ENCODE measurements at places on chromosomes 1 and 21.
A peak's percentile ranks its signal among the peaks of the same experiment; 100 is the strongest.

DNA sequence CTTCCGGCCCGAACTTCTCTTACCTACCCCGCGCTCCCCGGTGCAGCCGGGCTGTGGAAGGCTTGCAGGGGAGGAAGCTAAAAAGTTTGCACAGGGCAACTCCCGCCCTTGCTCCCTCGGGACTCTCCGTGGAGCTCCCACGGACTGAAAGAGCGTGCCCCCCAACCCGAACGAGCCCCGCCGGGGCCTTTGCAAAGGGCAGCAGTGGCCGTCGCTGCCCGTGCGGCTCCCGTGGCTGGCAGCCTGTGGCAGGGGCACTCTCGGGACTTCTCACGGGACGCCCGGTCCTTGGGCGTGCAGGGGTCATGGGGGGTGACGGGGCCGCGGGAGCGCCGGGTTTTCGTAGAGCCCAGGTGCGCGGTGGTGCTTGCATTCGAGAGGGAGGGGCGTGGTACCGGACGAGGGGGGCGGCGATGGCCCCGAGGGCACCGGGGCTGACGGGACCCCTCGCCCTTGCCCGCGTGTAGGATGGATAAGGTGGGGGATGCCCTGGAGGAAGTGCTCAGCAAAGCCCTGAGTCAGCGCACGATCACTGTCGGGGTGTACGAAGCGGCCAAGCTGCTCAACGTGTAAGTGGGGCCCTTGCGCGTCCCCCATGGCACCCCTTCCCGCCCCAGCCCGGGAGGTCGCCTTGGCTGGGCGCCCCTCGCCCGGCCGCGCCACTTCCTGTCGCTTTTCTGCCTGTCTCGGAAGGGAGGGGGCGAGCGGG lies 711 bp downstream of the GADD45A start:
- peak; percentile 44 for DNase-seq

GRCh38 chr1:187654635-187655034 lies 825.9 kb downstream of the PLA2G4A start:
- no peak for DNase-seq

DNA sequence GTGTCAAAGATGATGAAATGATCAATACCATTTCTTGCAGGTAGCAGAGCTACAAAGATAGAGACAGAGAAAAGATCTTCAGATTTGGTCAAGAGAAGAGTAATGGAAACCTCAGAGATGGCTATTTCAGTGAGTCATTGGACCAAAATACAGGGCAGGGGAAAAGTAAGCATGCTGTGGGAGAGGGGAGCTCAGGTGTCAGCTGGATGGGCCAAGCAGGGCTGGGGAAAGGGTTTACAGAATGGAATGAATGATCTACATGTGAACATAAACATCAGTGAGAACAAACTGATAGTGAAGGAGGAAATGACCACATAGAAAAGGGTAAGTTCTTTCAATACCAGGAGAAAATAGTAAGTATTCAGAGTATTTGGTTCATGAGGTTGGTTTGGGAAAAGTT lies 61.4 kb upstream of the CNN3 start:
- DNase-seq = no peak

DNA sequence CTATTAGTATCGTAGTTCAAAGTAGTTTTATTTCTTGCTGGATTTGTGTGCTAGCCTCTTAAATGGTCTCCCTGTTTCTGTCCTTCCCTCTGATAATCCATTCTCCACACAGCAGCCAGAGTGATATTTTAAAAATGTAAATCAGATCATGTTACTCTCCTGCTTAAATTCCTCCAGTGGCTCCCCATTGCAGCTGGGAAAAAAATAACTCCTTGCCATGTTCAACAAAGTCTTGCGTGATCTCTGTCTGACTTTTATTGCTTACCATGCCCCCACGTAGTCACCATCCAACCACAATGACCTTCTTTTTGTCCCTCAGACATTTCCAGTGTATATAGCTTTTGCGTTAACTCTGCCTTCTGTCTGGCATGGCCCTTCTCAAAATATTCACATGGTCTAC lies 178.8 kb downstream of the FGGY start:
- no peak for DNase-seq

GRCh38 chr1:54220004-54220811 lies 20.2 kb downstream of the MRPL37 start:
- DNase-seq = peak; percentile 52

GRCh38 chr1:36760081-36760480 lies 274.2 kb downstream of the GRIK3 start:
- no peak for DNase-seq

DNA sequence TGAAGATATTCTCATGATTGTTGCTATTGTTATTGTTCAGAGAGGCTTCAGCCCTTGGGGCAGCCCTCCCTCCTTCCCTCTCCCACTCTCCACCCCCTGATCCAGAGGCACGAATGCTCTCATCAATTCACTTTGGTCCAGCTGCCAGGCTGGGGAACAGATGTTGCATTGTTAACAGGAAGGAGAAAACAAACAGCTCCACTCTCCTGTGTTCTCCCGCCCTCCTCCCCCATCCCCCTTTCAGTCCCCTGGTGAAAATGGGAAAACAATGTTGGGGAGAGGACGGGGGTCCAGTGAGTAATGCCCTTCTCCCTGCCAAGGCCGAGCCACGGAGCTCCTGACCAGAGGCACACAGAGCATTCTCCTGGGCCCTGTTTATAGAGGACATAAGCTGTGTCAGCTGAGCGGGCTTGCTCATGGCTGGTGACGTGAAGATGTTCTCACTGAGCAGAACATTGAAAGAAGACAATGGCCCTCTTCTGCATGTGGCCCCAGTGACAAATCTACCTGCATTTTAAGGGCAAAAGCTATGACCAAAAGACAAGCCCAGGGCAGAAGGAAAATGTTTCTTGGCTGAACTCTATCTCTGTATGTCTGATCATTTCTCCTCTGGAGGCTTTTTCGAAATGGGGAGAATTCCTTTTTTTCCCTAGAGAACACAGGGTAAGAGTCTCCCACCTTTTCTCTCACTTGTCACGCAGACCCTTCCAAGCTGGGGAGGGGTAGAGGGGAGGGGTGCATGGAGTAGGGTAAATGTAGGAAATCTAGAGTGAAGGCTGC lies 111.7 kb downstream of the GLUL start:
- no peak for DNase-seq

DNA sequence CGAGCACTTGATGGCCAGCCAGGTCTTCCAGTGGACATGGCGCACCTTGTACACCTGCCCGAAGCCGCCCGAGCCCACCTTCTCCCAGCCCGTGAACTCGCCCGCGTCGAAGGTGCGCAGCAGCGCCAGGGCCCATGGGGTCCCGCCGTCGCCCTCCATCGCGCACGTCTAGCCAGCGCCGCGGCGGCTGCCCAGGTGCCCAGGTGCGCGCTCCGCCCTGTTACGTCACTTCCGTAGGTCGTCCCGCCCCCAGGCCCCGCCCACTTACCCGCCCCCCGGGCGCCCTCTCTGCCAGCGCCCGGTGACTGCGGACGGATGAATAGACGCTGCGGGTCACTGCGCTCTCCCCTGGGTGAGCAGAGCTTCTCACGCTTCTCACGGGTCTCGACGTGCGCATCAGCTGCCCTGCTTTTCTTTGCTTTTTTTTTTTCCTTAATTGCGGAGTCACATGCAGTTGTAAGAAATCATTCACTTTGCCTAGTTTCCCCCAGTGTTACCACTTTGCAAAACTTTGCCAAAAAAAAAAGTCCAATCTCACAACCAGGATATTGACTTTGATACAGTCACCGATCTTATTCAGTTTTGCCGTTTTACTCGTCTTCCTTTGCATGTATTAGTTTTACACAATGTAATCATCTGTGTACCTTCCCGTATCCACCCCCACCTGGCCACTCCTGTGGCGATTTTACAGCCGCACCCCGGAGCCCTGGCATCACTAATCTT lies at the start of gene RIPK4:
RIPK4 (minus strand) TSS at position 170 of the 723 bp plus-strand sequence; CDS start at position 159, 11 bp downstream.
- DNase-seq = peak; percentile 62

- DNase-seq = no peak
Measured at GRCh38 chr1:15574741-15575140, 10.1 kb downstream of the AGMAT start.

GRCh38 chr1:243851257-243851756 lies 1.3 kb upstream of the AKT3 start:
- DNase-seq = no peak

DNA sequence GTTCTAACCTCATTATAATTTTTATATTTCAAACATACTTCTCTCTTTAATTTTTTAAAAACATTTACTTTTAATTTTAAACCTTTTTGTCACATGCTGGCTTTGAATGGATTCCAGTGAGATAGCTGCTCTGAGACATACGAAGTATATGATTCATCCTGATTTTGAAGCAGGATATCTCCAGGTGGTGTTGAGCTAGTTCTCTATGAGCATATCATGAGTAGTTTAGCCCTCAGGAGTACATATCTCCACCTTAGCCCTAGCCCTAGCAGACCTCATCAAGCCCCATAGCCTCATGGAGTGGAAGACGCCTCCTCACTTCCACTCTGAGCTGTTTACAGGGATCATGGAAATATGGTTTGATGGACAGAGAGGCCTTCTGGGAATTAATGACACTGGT lies 183.2 kb upstream of the C21orf91 start:
- DNase-seq = no peak

DNA sequence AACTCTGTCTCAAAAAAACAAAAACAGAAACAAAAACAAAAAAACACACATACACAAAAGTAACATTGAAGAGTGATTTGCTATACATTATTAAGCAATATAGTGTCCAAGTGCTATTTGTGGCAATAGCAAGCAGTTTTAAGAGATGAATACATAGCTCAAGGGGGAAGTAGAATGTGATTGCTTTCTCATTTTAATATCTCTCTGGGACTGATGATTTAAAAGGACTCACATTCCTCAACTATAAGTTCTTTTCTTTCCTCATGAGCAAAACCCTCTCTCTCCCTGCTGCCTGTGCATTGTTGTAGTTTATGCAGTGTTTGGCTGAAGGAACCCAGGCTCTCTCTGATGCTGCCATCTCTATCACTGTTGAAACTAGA lies 47.0 kb upstream of the CSF1 start:
- no peak for DNase-seq

- DNase-seq = no peak
Measured at GRCh38 chr1:234720709-234721441, 110.9 kb upstream of the IRF2BP2 start.

DNA sequence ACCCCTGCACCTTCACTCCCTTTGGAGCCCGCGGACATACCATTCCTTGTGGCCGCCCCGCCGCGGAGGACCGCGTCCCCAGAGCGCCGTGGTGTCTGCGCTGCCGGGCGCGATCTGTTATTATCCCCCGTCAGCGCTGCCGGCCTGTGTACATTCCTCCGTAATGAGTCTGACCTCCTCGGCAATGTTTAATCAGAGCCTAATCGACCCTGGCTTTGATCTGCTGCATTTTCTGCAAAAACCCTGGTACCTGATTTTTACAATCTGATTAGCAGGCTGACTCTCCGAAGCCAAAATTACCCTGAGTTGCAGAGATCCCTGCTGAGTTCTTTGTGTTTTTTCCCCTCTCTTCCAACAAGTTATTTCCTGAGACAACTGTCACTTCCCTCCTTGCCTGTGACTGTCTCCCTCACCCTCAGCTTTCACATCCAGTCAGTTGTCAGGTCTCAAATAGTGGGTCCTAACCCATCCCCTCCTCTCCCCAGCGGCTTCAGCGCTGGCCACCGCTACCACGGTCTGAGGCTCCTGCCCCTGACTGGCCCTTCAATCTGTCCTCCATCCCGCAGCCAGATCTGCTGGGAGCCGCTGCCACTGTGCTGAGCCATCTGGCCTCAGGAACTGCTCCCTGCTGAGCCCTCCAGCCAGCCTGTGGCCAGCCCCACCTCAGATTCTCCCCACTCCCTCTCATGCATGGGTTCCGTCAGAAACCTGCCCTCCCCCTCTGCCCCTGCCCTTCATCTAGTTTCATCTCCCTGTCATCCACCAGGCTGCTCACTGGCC lies 53.5 kb downstream of the GLIS1 start:
- no peak for DNase-seq

GRCh38 chr21:36630485-36631206 lies 68.3 kb upstream of the SIM2 start:
- peak; percentile 26 for DNase-seq

- DNase-seq = no peak
Measured at GRCh38 chr1:168629466-168629865, 53.1 kb downstream of the XCL1 start.

DNA sequence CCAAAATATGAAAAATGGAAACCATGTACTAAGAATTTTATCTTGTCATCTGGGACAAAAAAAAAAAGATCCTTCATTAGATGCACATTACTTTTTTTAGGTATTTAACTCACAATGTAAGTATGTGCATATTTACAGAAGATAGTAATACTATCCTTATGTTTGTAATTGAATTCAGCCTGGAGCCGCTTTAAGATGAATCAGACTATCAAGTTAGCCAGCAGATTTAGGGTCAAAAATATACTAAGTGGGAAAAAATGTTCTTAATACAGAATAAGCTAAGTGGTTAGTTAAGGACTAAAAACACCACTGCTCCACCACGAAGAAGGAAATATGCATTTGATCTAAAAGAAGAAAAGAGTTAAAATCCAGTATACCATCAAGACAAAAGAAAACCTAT lies 49.1 kb downstream of the DSCAM start:
- DNase-seq = no peak

DNA sequence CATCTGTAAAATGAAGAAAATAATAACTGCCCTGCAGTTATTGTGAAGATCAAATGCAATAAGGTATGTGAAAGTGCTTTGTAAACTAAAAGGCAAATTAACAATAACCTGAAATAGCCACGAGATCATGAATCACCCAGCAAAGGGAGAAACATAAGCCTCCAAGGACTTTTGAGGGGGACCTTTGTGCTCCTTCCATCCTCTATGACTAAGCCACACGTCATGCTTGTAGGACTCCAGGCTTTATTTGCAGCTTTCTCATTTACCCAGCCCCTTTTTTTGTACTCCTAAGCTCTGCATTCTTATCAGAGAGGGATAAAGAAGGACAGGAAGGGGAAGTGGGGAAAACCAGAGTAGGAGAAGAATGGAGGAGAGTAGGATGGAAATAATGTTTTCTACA lies 115.1 kb downstream of the PROX1 start:
- DNase-seq = no peak

DNA sequence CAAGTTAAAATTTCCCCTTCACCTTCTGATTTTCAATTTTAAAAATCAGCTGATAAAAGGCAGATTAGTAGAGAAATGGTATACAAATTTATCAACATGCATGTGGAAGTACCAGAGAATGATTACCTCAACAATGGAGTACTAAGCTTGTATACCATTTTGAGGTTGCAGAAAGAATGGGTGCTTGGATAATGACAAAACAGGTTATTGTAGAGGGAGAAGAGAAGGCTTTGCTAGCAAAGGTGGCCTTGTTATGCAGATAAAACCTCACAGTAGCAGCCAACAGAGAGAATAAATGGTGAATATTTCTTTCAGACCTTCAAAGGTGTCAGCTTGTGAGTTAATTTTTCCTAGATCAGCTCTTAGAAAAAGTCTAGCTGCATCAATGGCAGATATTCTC lies 1174.9 kb upstream of the ADGRL4 start:
- DNase-seq = no peak

GRCh38 chr1:154880671-154881070 lies 10.6 kb upstream of the KCNN3 start:
- DNase-seq = no peak
